ENCODE measurements at places on chromosomes 6 and 20.

GRCh38 chr6:31350196-31351032, 6.6 kb downstream of the HLA-B start:
- DNase-seq, result no peak

DNA sequence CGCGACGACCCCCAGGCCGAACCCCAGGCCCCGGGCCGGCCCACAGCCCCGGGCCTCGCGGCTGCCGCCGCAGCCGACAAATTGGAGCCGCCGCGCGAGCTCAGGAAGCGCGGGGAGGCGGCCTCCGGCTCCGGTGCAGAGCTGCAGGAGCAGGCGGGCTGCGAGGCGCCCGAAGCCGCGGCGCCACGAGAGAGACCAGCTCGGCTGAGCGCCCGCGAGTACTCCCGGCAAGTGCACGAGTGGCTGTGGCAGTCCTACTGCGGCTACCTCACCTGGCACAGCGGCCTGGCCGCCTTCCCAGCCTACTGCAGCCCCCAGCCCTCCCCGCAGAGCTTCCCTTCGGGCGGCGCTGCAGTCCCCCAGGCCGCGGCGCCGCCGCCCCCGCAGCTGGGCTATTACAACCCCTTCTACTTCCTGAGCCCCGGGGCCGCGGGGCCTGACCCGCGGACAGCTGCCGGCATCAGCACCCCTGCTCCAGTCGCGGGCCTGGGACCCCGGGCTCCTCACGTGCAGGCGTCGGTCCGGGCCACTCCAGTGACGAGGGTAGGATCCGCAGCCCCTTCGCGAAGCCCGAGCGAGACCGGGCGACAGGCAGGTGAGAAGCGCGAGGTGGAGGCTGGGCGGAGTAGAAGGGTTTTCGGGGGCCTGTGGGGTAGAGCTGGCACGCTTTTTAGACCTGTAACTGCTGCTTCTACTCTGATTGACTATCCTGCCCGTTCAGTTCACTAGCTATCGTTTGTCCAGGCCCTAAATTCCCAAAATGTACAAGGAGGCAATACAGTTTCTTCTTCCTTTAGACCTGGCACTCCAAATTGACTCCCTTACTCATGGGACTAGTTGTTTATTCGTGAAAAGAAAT, 654 bp downstream of the FAM8A1 start:
- DNase-seq, result no peak

DNA sequence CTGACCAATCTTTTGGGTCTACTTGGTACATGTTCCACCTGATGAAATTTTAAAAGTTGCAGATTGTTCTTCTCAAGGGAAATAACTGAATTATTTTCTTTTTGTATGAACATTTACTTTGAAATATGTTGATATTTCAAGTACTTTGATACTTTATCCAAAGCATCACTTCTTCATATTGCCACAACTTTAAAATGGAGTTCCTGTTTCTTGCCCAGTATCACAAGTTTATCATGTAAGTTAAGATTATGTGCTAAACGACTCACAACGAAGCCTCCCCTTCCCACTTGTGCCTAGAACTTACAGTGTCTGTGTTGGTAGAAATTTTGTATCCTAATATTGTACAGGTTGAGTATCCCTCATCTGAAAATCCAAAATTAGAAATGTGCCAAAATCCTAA, 108.4 kb downstream of the ARID1B start:
- DNase-seq, result no peak

GRCh38 chr6:27775796-27776184, 136.4 kb downstream of the OR2B2 start:
- DNase-seq, result no peak

DNA sequence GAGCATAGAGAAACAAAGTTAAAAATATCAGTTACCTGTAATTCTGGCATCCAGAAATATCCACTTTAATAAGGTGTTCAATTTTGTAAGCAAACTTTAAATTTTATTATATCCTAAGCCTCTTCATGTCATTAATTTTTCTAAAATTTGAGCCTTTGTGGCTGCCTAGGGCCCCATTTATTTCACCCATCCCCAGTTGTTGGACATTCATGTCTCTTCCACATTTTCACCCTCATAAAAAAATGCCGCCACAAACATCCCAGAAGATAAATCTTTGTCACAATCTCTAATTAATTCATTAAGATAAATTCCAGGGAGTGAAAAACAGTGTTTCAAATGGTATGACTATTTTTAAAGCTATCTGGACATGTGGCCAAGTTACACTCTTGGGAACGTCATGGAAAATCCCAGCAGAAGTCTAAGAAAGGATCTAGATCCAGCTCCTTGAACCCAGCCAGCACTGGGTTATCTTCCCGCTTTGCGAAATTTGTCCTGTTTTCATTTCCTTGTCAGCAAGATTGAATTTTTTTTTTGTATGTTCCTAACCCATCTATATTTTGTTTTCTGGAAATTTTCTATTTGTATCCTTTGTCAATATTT, 97.2 kb downstream of the TMEM242 start:
- DNase-seq, result no peak

DNA sequence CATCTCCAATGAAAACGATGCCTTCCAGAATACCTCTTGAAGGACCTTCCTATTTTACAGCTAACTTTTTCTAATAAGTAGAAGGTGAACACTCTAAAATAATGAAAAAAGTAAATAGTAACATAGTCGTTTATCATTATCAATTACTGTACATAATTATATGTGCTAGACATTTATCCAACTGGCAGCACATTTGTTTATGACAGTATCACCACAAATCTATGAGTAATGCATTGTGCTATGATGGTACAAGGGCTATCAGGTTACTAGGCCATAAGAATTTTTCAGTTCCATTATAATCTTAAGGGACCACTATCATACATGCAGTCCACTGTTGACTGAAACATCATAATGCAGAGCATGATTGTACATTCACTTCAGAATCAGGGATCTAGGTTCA, 68.4 kb downstream of the ATG5 start:
- DNase-seq, result no peak

DNA sequence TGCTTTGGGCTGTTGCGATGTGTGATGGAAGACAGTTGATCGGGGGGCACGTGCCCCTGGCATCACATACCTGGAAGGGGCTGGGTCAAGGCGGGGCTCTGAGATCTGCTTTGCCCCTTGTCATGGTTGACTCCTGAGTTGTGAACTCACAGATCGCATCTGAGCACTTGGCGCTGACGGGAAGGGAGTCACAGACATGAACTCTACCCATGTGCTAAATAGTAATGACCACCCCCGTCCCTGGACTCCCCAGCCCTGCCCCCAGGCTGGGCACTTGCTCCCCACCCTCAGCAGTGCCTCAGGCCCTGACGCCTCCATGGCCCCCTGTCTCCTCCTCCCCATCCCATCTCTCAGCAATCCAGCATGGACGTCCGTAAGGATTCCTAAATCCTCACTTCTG, 107.0 kb downstream of the SYNDIG1 start:
- no peak for DNase-seq

DNA sequence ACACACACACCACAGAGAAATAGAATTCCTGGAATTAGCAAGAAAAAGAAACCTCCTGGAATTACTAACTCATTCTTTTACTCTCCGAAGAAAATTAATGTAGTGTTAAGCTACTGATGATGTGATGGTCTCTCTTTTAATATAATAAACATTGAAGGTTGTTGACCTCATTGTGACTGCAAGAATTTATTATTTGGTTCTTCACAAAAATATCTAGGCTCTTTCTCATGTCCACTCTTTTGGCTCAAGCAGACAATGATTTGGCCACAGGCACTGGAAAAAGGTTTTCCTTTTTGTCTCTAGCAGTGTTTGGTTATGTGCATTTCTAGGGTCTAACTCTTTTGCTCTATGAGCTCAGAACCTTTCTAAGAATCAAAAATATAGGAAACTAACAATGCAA, 811.9 kb downstream of the TENT5A start:
- DNase-seq, result no peak

DNA sequence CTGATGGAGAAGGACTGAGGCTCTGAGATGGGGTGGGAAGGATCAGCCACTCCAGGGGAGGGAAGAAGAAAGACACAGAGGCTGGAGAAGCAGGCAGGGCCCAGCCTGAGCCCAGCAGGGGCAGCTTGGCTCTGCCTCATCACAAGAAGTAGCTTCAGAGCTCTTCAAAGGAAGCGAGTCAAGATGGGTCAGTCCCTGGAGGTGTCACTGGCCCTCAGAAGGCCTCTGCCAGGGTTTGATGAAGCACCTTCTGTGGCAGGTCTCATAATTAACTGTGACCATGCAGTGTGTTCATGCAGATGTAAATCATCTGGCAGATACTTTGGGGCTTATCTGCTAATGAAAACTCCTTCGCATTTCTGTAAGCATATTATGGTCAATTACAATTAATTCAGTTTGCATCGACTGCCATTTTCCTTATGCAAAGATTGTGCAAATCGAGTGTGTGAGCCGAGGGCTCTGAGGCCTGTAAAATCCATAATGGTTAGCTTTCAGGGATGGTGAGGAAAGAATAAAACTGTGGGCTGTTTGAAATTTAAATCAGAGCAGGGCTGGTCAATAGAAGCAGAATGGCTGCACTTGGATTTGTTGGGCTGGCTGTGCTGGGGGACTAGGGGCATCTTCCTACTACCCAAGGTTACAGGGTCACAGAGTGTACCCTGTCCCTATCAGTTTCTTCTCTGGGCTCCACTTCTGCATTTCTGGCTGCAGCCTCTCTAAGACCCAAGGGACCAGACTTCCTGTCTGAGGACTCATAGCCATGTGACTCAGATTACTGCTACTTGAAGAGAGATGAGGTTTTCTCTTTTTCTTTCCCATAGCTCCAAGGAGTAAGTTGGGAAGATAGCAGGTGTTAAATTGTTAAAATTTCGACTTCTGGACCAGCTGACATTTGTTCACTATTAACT, 376.6 kb downstream of the DHX35 start:
- no peak for DNase-seq

GRCh38 chr6:44135875-44136274, 8.5 kb downstream of the TMEM63B start:
- no peak for DNase-seq

- DNase-seq, result no peak
Measured at GRCh38 chr6:20939161-20939775, 405.0 kb downstream of the CDKAL1 start.

- DNase-seq, result no peak
Measured at GRCh38 chr6:15443119-15443830, 197.4 kb downstream of the JARID2 start.

DNA sequence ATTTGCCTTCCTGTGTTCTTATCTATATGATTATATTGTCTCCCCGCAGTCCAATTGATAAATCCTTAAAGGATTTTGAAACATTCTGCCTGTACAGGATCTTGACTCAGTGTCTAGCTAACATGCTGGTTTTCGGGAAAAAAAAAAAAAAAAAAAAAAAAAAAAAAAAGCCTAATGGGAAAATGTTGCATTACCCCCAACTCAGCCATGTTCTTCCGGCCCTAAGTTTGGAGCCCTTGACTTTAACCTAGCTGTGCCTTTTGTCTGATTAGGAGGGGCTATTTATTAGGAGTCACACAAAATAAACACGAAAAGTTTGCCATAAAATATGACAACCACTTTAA, 244.4 kb upstream of the TCF21 start:
- no peak for DNase-seq

- no peak for DNase-seq
Measured at GRCh38 chr6:165453395-165453794, 144.0 kb upstream of the C6orf118 start.

- no peak for DNase-seq
Measured at GRCh38 chr6:15490242-15491100, 172.4 kb downstream of the DTNBP1 start.

- DNase-seq, result no peak
Measured at GRCh38 chr6:158499601-158500000, 60.3 kb upstream of the TMEM181 start.

DNA sequence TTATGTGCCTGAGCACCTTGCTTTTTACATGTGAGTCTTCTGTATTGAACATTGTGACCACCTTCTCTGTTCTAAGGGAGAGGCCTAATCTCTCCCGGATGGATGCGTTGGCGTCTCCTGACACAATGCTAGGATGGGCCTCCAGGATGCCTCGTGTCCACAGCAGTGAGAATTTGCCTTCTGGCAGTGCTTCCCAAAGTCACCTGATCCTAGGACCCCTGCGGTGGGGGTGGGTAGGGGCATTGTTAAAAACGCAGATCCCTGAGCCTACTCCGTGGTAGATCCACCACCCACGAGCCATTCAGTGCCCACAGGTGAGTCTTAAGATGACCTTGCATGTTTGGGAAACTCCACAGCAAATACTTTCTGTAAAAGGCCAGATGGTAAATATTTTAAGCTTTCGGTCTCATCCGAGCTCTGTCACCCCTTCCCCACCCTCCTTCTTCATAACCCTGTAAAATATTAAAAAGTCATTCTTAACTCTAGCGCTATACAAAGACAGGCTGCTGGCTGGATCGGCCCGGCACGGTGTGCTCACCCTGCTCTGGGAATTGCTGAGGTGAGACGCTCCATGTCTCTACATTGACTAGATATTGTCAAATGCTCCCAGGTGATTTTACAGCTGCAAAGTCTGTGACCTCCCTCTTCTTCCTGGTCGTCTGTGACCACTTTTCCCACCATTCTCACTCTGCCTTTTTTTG, 106.7 kb upstream of the IYD start:
- no peak for DNase-seq

- DNase-seq, result no peak
Measured at GRCh38 chr20:56157530-56158203, 90.9 kb upstream of the MC3R start.

- DNase-seq, result no peak
Measured at GRCh38 chr20:12936020-12936419, 72.8 kb upstream of the SPTLC3 start.

GRCh38 chr20:33377366-33377765, 24.0 kb downstream of the CDK5RAP1 start:
- no peak for DNase-seq

DNA sequence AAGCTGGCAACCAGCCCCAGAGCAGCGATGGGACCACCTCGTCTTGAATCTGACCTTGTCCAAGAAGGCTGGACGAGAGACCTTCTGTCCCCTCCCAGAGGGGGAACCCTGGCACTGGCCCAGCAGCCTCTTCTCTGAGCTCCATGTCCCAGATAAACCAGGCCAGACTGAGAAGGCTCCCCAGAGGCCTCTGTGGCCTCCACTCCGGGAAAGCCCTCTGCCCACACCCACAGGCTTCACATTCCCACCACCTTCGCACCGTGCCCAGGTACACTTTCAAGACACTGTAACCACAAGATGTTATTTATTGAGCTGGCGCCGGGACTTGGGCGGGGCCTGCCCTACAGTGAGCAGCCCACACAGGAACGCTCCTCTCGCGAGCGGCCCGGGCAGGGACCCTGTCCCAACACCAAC, 33.2 kb downstream of the ADA start:
- no peak for DNase-seq

Measured in smooth muscle cell of the brain vasculature (primary cell).